ENCODE measurements at places on chromosomes 4 and X.
A peak's percentile ranks its signal among the peaks of the same experiment; 100 is the strongest.

DNA sequence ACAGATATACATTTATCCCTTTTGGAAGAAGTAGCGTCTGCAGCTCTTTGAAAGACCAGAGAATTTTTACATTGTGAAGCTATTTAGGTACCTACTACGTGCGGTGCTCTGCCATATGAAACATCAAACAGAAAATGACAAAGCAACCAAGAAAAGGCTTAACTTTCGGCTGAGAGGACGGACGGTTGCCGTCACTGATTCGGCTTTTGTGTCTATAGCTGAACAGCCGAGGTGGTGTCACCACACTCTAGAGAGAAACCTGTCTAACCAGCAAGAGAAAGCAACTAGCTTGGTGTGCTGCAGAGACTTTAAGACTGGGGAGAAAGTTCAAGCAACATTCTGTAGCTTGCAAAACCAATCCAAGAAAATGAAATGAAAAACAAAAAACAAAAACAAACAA lies 145.5 kb downstream of the SHOX start:
- DNase-seq = no peak

- no peak for DNase-seq
These were observed 169.3 kb upstream of the FGF16 start for GRCh38 chrX:77277911-77278310.

GRCh38 chr4:71375494-71375893 lies 36.7 kb downstream of the SLC4A4 start:
- no peak for DNase-seq

DNA sequence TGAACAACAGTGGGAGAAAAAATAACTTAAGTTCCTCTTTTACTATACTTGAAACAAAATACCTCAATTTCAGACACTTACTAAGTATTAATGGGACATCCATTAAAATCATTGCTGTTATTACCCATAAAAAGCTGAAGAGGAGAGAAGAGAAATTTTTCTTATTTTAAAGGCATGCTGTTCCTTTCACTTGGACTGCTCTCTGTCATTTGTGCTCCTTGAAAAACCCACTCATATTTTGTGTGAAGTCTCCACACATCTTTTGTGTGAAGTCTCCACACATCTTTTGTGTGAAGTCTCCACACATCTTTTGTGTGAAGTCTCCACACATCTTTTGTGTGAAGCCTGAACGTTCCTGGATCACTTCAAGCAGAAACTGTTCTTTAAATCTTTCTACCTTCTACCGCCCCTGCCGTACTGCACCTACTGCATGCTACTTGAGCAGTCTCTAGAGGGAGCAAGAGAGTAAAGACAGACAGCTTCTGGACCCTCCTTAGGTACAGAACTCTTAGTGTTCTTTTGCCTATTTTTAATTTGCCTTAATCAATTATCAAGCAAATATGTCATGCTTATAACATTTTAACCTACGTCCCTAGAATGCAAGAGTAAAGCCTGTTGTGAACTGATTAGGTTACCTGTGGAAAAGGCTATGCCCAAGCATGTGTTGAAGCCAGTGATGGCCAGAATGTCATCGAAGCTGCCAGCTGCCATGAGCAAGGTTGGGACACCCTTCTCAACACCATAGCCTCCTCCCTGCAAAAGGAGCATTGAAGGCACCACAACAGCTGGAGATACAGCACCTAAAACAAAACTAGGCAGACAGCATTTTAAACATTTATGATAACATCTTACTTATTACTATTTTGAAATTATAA lies 27.1 kb upstream of the SLC9B1 start:
- peak; percentile 47 for DNase-seq

DNA sequence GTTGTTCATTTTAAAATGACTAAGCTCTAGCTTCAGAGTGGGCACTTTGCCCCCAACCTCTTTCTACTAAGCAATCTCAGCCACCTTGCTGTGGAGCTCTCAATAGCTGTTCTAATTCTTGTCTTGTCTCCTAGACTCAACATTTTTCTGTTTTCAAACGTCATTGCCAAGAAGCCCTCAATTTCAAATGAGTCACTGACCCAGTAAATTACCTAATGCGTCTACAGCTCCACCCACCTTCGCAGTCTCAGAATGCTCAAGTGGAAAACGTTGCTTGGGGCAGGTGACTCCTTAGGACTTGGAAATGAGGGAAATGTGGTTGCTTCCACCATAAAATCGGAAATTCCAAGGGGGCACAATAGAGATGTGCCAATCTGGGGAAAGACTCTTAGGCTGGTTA lies 59.0 kb downstream of the ING2 start:
- no peak for DNase-seq

DNA sequence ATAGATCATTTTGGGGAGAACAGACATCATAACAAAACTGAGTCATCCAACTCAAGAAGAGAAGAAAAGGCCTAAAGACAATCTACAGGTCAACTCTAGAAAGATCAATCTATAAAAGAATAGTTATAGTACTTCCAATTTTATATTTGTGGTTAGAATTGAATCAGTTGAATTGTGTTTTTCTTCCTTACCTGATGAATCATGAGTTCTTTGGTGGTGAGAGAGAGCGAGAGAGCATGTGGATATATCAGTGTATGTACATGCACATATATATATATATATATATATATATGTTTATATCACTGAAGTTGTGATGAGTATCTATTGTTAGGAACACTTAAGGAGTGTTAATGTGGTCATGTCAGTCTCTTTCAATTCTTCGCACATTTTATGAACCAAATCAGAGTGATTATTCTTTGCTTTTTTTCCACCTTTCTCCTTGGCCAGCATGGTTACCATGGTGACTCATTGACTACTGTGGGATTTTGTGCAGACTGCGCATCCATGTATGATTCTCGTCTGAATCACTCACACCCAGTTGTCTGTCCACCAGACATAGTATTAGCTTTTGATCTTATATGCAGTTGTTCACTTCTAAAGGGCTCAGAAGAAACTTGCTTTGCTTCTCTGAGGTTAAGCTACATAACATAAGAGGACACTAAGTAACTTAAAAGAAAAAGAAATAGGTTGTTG lies 90.4 kb upstream of the RAB40AL start:
- no peak for DNase-seq

- no peak for DNase-seq
These were observed 10.4 kb downstream of the SMPX start for GRCh38 chrX:21747558-21747957.

GRCh38 chrX:78831523-78831922 lies 84.0 kb downstream of the LPAR4 start:
- DNase-seq = no peak

DNA sequence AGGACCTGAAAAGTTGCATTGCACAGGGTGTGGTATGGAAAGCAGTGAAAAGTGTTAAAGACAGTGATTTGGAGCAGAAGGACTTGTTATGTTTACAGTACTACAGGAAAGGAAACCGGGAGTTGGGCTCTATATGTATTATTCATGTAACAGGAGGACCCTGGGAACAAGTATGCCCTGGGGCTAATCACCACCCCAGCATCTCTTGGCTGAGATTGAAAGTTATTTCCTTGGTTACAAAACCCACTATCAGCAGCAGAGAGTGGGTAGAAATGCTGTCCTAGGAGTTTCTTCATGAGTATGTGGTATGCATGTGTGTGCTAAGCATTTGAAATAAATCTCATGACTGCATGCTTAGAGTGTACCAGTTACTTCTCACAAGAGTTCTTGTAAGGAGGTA lies 46.9 kb downstream of the STK32B start:
- no peak for DNase-seq

- no peak for DNase-seq
These were observed 29.8 kb downstream of the YY2 start for GRCh38 chrX:21885568-21885967.

- no peak for DNase-seq
These were observed 269.6 kb downstream of the GBA3 start for GRCh38 chr4:22962295-22962694.

- no peak for DNase-seq
These were observed 56.9 kb downstream of the FAT1 start for GRCh38 chr4:186666750-186667149.

DNA sequence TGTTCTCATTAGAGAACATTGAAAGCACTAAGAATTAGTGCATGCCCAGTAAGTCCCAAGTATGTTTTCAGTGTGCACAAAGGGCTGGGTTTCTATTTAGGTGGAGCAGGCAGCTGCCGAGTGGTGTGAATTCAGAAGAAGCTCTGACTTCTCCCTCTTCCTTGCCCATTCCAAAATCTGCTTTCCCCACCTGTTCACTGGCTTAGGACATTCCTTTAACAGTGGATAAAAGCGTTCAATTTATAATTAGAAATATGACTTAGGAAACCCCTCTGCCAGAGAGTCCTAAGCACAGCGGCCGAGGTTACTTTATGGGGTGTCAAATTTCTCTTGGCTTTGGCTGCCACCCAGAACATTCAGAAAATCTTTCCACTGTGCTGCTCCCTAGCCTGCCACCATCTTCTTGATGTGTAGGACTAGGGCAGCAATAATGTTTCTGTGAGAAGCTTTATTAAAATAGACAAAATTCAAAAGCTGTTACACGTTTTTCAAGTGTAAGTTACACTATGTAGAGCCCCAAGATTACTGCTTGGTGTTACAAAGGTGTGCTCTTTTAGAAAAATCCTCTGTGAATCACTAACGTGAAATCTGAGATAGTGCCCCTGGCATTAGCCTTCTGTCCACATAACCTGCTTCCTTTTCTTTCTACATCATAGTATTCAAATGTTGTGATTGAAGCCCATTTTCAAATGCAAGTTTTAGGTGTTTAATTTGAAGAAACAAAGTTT lies 191.6 kb upstream of the ANKRD50 start:
- no peak for DNase-seq

DNA sequence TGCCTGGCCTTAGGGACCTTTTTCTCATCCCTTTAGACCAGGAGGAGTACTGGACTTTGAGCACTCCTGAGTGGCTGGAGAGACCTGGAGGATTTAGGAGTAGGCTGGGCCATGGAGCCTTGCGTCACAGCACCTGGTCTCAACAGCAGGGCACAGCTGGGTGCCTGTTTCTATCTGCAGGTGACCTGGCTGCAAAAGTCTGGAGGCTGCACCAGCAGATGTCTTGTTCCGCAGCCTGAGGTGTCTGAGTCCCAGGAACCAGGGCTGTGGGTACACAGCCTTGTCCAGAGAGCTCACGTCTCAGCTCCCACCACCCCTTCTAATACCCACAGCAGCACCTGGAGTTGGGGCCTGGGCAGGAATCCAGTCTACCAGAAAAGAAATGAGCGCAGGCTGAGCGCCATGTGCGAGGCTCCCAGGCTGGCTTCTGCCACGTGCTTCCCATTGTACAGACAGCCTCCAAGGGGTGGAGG lies 5.0 kb upstream of the NSD2 start:
- no peak for DNase-seq

DNA sequence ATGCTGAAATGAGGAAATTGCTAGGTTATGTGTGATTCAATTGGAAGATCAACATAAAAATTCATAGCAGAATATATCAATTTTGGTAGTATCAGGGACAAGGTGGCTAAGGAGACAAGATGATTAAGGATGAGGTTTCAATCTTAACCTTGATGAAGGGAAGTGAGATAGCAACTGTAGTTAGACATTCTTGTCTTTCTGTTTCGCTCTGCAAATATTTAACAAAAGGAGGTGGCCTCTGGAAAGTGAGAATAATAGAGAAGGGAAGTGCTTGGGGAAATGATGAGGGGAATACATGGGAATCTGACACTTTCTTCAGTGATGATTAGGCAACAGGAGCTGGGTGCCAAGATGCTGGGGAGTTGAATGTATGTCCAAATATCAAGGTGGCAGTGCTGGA lies 337.1 kb upstream of the PUDP start:
- DNase-seq = no peak

DNA sequence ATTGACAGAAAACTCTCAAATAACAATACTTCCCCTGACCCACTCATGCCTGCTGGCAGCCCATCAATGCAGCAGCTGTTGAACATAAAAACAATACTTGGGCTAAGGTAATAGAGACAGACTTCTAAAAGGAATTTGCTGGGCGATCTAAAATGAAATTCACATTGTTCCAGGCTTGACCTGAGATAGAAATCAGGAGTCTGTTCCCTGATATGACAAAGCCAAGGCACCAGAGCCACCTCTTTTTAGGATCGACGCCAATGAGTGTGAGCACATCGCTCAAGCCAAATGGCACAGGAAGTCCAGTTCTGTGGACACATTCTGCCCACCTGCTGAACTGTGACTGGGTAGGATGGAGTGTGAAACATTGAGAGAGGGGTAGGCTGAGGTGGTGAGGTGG lies 4.9 kb downstream of the SEPTIN11 start:
- DNase-seq = no peak

DNA sequence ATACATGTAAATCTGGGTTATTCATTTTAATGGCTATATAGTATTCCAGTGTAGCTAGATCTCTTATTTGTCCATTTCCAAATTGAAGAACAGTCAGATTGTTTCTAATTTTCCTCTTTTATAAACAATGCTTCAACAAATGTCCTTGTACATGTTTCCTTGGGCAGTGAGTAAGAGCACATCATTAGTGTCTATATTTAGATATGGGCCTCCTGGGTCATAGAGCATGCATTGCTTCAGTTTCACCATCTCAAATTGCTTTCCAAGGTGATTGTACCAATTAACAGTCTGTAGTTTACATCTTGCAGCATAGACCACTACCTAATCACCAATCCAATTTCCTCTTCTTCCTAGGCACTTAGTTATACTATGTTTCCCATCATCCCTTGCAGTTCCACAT lies 13.4 kb downstream of the PHKA2 start:
- DNase-seq = no peak

GRCh38 chr4:145099653-145100052 lies 1.5 kb downstream of the ABCE1 start:
- no peak for DNase-seq

- no peak for DNase-seq
These were observed 109.8 kb downstream of the DCTD start for GRCh38 chr4:182807346-182807745.

DNA sequence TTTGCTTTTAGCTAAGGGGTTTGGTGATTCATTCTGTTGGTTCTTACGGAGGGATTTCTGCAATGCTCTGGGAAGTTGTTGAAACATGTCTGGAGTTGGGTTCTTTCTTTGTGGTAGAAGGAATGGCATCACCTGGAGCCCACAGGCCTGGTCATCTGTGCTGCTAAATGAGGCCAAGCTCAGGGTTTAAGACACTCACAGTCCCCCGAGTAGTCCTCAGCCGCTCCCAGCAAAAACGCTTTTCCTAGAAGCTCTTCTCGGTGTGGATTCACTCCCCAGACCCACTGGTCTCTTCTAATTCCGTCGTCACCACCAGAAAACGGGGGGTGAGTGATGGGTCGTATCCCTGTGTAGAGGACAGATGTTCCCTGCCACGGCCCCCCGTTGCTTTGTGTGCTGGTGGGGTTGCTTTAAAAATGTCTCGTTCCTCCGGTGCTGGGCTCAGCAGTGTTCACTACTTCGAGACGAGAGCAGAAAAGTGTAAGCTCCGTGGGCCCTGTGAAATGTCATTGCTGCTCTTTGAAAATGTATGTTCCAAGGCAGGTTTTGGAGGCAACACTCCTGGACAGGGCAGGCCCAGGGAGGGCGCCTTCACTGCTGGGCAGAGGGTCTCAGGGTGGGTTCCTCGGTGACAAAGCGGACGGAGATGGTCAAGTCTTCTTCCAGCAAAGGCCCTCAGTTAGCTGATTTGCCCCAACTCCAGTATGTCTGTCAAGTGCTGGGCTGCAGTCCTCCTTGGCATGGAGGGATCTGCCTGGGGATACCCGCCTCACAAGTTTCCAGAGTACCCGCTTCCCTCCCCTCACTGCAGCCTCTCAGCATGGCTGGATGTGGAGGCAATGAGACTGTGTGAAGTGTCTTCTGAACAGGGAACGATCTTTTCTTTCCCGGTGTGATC lies 37.3 kb downstream of the PSAPL1 start:
- DNase-seq = no peak
